ENCODE measurements at places on chromosomes 7 and 10.

GRCh38 chr7:137110091-137110509, 233.4 kb downstream of the PTN start:
- no peak for DNase-seq

DNA sequence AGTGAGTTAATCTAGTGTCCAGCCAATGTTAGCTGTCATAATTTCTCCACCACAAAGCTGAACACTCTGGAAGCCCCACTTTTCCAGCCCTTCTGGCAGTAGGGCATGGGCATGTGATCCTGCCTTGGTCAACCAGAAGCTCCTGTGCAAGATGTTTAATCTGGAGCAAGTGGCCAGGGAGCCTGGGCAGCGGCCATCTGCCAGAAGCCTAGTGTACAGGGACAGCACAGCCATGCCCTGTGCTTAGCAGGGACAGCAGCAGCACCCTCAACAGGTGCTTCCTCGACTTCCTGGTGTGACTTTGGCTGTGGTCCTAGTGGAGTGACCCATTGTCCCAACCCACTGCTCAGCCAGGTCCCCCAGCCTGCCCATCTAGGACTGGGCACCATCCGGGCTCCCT, 10.3 kb downstream of the RBP3 start:
- DNase-seq, result no peak

- DNase-seq, result no peak
These were observed 6.9 kb downstream of the RABGEF1 start for GRCh38 chr7:66747385-66747784.

- DNase-seq, result no peak
These were observed 9.7 kb downstream of the GET4 start for GRCh38 chr7:885893-886625.

DNA sequence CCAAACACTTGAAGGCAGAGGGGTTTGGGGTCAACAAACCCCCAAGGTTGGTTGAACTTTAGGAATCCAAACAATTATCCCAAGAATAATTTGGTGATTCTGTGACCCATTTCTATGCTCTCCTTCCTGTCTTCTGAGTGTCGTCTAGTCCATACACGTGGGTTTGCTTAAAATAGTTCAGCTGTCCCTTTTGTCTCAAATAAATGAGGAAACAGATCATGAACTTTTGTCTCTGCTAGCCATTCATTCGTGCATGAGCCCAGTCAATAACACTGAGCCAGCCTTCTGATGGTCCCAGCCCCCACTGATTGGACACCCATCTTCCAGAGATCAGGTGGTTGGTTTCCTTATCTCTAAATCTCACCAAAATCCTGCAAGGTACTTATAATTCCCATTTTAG, 255.4 kb downstream of the PRPF18 start:
- no peak for DNase-seq

- no peak for DNase-seq
These were observed 22.3 kb upstream of the NANOS1 start for GRCh38 chr10:119007211-119007574.

Measured in testis (tissue), 5 donors.